ENCODE measurements at places on chromosomes 6 and 20.

DNA sequence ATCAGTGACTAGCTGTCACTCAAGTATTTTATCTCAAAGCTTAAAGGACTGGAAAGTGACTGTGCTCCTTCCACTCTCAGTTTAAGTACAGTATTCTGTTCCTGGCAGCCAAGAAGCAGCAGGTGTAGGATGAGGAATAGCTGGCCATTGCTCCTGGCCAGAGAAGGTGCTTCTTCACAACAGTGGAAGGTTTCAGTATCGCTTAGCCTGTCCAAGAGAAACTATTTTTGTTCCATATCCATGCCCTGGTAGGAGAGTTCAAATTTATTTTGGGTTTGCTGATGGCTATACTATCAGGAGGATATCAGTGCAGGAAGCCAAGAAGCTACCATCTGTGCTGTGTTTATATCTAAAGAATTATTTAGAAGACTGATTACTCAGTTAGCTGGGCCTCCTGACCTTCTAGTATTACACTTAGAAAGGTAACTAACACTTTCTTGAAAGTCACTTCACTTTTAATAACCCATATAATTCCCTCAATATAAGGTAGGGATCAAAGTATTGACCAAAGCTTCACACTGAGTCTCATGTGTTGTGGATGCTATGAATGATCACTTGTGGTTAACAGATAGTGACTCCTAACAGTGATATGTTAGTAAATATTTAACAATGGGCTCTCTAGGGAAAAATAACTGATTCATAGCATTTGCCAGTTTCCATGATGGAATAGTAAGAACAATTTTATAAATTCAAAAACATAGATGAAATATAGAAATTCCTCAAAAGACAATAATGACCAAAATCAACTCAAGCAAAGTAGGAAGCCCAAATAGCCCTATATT lies 99.9 kb downstream of the AIG1 start:
- no peak for DNase-seq

GRCh38 chr6:25524542-25524941 lies 127.5 kb upstream of the SCGN start:
- DNase-seq = no peak

- no peak for DNase-seq
These were observed 323.2 kb downstream of the LRFN2 start for GRCh38 chr6:40263970-40264369.

- DNase-seq = no peak
These were observed 146.4 kb upstream of the ARID1B start for GRCh38 chr6:156630613-156631302.

GRCh38 chr20:20414640-20415220 lies 46.8 kb downstream of the INSM1 start:
- DNase-seq = no peak

GRCh38 chr20:41830702-41831101 lies 212.5 kb upstream of the CHD6 start:
- DNase-seq = no peak

GRCh38 chr6:49606721-49607390 lies 29.8 kb downstream of the RHAG start:
- DNase-seq = peak; percentile 23

DNA sequence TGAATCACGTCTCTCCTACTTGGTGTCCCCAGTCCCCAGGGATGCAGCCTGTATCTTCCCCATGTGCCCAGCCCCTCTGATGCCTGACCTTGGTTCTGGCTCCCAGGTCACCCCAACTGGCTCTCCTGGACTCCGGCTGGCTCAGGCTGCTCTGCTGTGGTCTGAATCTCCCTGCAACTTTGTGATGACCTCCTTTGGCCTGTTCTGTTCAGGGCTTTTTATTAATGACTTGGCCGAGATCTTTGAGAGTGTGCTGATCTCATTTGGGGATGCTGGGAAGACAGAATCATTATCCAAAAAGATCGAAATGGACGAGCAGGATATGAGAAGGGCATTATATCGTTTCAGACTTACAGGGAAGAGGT lies 67.4 kb downstream of the IGF2R start:
- DNase-seq = no peak

- no peak for DNase-seq
These were observed 385.6 kb downstream of the CDKAL1 start for GRCh38 chr6:20919677-20920385.

- DNase-seq = no peak
These were observed 122.5 kb downstream of the RNGTT start for GRCh38 chr6:88840796-88841539.

DNA sequence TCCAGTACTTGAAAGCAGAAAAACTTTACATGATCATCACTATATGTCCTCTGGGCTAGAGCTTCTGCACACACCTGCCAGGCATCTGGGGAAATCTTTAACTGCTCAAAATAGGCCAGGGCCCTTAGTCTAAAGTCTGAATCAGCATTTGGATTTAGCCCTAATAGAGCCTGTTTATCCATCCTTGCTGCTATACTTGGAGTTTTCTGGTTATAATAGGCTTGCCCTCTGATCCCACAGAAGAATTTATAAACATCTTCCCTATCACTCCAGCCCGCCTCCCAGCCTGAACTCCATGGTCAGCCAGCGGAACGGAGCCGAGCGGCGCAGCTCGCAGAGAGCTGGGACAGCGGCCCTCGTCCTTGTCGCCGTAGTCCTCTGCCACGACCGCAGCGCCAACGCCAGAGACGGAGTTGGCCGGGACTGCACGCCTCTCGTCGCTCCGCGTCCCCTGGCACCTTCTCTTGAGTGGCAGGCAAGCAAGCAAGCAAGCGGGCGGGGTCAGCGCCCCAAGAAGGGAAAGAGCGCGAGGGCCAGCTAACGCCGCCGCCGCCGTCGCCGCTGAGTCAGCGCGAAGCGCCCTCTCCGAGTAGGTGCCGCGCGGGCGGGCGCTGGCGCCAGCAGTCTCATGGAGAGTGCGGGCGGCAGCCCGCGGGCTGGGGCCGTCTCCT lies 25.4 kb upstream of the ASIP start:
- DNase-seq = peak; percentile 77

- DNase-seq = no peak
These were observed 760 bp upstream of the ANKRD66 start for GRCh38 chr6:46745973-46746372.

GRCh38 chr20:17934141-17934862 lies 34.3 kb downstream of the SNX5 start:
- no peak for DNase-seq

DNA sequence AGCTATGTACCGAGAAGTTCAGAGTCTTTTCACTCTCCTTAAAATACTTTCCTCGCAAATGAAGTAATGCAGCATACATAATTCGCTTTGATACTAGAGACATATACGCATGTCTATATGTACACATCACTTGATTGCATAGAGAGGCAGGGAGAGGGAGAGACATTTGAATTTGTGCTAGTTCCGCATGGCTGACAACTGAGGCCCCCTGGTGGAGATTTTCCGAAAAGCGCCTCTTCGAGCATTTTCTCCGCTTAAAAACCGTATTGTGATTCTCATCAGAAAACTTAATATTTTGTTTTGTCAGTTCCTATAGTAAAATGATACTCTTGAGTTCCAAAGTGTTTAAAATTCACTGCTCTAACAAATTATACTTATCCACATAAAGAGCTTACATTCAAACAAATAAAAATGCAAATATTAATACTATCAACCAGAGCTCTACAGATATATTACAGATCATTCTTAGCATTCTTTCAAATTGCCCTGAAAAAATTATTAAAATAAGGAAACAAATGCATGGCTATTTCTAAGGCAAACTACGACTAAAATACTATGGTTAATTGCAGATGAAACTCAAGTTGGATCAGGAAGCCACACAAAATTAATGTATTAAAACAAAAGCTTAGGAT lies 637 bp downstream of the MYLK4 start:
- peak; percentile 86 for DNase-seq

- no peak for DNase-seq
These were observed 16.2 kb upstream of the TREM1 start for GRCh38 chr6:41302638-41303037.

GRCh38 chr6:169859401-169859977 lies 108.1 kb downstream of the ERMARD start:
- peak; percentile 18 for DNase-seq

DNA sequence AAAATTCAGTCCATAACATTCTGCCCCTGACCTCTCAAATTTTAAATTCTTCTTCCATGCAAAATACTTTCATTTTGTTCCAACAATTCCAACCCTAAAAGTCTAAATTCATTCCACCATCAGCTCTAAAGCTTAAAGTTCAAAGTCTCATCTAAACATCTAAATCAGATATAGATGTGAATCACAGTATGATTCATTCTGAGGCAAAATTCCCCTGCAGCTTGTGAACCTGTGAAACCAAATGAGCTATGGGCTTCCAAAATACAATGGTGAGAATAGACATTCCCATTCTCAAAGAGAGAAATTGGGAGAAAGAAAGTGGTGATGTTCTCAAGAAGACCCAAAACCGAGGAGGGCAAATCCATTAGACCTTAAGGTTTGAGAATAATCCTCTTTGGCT lies 309.8 kb downstream of the HIVEP2 start:
- DNase-seq = no peak

DNA sequence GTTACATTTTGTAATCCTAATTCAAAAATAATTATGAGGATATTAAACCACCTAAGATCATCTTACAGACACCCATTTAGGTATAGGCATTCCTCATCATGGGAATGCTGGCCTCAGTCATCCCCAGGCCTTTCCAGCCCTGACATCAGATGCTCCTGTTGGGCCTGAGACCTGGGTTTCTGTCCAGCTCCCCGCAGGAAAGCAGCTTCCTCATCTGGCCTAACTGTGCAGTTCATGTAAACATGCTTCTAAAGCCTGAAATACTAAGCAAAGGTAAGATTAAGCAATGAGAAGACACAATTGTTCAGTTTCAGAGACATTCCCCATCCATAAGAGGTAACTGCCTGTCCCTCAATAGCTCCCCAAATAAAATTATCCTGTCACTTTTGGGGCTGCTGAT lies 19.0 kb downstream of the ETV7 start:
- no peak for DNase-seq

DNA sequence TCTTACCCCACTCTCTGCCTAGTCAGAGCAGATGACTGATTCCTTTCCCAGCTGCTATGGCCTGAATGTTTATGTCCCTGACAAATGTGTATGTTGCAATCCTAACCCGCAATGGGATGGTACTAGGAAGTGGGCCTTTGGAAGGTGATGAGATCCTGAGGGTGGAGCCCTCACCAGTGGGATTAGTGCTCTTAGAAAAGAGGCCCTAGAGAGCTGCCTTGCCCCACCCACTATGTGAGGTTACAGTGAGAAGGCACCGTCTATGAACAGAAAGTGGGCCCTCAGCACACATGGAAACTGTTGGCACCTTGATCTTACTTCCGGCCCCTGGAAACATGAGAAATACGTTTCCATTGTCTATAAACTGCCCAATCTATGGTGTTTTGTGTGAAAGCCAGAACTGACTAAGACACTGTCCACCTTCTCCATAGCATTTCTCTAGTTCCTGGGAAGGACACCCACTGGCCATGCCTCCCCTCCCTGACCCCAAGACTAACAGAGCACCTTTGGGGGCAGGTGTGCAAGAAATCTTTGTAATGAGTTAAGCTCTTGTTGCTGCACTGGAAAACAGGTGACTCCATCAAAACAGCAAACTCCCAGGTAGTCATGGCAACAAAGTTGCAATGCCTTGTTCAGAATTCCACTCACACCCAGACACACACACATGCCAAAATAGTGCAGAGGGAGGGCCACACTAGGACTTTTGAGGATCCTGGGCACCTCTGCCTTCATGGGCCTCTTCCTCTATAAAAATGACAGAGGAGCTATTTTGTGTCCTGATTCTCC lies 16.2 kb downstream of the GABRR2 start:
- peak; percentile 48 for DNase-seq

DNA sequence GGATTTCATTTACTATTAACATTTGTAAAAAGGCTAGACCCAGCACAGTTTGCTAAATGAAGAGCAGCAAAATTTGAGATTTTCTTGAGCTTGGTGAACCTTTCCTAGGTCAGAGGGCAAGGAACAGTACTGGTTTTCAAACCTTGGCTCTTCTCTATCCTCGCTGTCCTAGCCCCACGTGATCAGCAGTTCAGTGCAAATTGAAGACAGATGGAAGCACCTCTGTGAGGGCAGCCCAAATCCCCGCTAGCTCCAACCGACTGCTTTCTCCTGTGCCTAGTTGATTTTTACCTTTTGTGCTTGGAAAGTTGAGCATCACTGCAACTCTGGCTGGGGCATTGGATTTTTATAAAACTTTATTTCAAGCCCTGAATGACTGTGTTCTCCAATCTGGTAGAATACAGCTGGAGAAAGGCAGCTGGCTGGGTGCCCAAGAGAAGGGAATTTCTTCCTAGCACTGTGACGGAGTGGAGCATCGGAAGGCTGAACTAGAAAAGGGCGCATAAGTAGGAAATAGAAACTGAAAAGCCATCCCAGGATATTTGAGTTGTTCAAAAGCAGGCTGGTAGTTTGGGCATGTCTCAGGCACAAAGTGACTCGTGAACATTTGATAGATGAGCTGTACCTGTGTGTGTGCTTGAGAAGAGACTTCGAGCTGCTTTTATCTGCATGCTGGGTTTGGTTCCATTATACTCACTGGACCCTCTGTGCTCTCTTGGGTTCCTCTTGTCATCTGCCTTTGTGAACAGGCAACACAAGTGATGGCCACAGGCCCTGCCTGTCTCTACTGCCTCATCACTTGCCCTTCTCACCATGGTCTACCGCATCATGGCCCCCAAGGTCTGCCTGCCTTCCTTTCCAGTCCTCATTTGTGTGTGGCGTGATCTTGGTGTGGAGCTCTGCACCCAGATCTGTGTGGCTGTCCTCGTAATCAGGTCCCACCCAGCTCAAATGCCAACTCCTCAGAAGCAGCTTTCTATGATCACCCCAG lies 2.3 kb downstream of the RNF114 start:
- DNase-seq = no peak

DNA sequence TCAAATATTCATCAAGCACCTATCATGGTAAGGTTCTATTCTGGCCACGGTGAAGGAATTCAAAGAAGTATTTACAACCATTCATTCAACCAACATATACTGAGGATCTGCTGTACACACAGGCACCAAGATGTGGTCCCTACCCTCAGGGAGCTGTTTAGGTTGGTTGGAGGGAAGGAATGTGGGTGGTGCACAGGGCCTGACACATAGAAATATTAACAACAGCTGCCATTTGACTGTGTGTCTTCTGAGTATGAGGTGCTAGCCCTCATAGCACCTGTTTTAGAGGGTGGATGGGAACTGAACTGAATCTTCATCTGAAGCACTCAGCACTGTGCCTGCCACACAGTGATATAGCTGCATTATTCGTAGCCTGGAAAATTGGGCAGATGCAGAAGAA lies 7.3 kb downstream of the SNPH start:
- DNase-seq = no peak

DNA sequence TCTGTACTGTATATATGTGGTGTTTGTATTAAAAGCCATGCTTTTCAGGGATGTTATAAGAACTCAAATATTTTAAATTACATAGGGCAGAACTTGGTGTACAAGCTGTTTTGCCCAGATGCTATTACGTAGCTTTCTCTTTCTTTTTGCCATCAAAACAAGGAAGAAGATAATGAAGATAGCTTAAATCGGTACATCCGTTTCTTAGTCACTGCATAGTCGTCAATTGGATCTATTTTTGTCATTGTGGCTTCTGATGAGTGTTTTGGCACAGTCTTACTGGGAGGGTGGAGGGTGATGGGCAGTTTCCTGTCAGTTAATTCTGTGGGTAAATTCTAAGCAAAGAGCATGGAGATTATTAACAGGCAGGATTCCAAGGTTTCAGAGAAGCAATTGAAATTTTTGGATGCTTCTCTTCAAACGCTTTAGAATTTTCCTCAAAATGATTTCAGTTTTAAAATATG lies 649.1 kb upstream of the GJE1 start:
- peak; percentile 48 for DNase-seq

Measured in stimulated activated CD8-positive, alpha-beta memory T cell treated with anti-CD3 and anti-CD28 coated beads, Interleukin-4, amount 100 ng/mL, for 48 hours (primary cell).